ENCODE measurements at places on chromosomes 4 and X.

DNA sequence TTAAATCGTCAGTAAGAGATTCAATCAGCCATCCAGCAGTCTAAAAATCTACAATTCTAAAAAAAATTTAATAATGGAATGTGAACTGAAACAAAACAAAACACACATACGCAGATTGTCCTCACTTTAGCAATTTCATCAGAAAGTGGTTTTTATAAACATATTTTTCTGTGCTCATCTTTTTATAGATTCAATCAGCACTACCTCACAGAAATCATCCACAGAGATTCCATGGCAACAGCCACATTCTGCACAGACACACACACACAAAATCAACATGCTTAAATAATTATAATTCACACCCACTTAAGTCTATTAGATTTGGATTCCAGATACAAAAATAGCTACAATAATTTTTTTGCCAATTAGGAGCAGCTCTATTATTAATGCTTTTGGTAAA, 149.0 kb upstream of the KCNIP4 start:
- DNase-seq: no peak

- no peak for DNase-seq
These were observed 202.7 kb downstream of the NR3C2 start for GRCh38 chr4:148239494-148239985.

DNA sequence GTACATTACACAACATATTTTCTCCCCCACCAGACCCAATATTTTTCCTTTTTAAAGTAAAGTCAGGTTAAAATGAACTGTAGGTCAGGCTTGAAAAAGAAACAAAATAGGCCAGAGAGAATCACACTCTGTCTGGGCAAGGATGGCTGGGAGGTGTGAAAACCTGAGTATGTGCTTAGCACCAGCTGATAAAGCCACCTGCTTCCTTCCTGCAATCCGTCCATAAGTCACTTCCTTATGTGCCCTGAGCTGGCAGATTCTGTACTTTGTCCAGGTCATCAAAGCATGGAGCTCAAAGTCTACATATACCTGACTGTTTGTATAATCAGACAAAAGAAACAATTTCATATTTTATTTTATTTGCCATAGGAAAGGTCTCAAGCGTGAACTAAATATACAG, 37.7 kb downstream of the ANTXR2 start:
- DNase-seq: no peak

DNA sequence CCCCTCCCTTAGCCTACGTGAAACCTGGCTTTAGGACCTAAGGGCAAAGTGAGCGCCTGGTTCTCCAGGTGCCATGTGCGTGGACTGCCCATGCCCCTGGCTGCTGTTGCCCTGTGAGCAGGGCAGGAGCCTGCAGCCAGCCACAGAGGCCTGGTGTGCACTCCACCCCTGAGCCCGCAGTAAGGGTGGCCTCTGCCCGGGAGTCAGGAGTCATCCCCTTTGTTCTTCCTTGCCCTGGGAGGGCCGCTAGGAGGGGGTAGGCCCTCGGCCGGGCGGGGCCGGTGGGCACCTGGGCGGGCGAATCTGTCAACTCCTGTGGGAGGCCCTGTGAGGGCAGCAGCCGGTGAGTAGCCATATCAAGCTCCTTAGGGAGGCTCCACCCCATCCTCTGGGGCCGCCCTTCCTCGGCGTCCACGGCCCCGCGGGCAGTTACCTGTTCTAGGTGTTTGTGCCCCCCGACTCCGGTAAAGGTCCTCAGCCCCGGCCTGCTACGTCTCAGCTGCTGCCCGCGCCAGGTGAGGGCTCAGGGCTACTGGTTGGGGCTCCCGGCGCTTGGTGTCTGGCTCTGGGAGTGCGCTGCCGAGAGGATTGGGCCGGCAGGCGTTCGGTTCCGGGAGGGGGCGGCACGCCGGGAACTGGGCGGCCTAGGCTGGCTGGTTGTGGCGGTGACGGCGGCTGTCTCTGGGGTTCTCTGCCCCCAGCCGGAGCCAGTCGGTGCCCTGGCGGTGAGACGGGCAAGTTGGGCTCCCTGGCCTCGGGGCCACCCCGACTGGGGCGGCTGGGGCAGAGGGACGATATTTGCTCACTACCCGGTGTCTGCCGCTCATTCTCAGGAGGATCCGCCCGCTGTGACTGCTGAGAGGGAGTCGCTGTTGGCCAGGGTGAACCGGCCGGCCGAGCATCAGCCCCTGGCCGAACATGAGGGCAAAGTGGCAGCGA, 1060.2 kb downstream of the TECRL start:
- no peak for DNase-seq

DNA sequence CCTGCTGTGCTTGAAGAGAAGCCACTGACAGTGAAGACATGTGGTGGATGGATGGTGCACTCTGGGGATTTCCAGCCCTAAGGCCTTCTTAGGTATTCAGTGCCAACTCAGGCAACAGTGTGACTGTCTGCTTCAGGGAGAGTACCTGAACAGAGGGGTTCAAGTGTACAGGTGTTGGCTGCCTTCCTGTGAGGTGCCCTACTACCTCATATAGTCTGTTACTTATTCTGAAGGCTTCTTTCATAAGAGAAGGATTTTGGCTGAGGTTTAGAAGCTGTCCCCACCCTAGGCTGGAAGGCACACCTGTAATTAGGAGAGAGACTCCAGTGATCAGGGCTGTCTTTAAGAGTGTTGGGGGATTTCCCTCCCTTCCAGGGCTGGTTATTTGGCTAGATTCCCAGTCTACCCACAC, 1.8 kb downstream of the FTHL17 start:
- peak; percentile 7 for DNase-seq

DNA sequence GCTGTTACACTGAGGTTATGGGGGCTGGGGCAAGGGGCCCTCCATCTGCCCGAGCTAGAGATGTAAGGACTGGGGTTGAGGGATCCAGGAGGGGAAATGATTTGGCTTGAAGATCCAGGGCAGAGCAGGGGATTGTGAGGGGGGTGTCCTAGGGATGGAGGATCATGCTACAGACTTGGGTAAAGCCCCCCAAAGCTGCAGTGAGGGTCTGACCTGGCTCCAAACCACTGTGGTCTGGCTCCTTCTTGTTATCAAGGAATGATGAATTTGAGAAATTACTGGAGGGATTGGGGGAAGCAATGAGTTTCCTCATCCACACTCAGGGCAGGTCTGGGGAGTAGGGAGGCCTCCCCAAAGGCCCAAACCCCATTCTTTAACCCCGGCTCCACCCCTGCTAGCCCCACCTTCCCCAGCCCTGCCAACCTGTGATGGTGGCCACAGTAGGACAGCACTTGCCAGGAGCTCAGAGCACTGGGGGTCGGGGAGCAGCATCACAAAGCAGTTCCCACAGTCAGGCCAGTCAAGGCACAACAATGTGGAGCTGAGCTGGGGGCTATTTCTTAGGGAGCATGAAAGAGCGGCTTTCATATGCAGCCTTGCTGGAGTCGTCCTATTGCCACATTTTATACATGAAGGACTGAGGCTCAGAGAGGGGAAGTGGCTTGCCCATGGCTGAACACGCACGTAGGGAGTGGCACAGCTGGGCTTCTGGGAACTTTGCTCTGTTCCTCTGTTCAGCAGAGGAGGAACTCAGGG, 165.5 kb downstream of the EFNB1 start:
- no peak for DNase-seq

DNA sequence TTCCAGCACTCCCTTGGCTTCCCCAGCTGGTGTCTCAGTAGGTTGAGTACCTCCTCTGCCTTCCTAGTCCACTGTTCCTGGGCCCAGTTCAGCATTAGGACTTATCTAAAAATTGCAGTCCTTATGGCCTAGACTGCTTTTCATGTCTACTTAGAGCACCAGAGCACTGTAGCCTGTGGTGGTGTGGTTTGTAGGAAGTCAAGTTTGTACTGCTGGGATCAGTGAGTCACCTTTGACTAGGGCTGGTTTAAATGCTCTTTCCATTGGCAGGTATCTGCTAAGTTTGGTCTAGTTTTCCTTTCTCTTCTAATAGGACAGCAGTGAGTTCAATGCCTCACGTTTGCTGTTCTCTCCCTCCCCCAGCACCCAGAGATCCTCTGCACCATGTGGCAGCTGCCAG, 233.6 kb upstream of the WDFY3 start:
- DNase-seq: no peak

GRCh38 chr4:5980436-5981155, 37.6 kb downstream of the C4orf50 start:
- DNase-seq: no peak

- peak; percentile 53 for DNase-seq
These were observed 413.8 kb downstream of the FAT4 start for GRCh38 chr4:125728568-125728967.

- no peak for DNase-seq
These were observed at the start of gene CYTL1 for GRCh38 chr4:5019274-5019673. Gene CYTL1, minus strand, starts transcription at chr4:5019458. Its CDS starts 13 bp downstream, at chr4:5019445.

- no peak for DNase-seq
These were observed 69.8 kb downstream of the GPAT3 start for GRCh38 chr4:83605744-83606172.

DNA sequence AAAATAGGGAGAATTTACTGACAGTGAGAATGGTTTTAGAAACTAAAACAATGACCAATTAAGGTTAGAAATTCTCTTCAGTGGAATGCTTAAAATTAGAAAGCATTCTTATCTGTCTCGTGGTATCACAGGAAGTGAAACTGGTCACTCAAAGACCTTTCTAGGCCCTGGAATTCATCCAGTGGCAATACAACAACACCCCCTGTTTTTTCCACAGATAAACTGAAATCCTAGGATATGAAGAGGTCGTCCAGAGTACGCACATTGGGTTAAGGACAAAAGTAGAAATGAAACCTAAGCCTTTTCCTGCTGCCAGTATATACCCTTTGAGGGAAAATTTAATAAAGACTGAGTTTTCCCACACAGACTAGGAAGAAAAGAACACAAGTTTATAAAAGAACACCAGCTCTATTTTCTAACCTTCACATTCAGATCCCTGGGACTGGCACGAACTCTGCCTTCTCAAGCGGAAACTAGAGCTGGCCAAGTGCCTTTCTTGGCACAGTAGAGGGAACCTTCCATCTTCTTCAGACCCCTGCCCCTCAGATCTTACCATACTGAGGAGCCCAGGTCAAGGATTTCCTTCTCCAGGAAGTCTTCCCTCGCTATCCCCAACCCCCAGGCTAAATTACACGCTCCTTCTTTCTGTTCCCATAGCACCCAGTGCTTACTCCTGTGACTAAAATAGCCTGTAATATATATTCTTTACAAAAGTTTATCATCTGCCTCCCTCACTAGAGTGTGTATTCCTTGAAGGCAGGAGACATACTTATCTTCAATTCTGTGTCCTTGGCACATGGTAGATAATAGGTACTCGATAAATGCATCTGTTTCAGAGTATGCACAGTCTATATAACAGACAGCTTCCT, 16.9 kb downstream of the LHFPL1 start:
- DNase-seq: no peak

GRCh38 chr4:47427935-47428334, 35.6 kb downstream of the COMMD8 start:
- peak; percentile 64 for DNase-seq

DNA sequence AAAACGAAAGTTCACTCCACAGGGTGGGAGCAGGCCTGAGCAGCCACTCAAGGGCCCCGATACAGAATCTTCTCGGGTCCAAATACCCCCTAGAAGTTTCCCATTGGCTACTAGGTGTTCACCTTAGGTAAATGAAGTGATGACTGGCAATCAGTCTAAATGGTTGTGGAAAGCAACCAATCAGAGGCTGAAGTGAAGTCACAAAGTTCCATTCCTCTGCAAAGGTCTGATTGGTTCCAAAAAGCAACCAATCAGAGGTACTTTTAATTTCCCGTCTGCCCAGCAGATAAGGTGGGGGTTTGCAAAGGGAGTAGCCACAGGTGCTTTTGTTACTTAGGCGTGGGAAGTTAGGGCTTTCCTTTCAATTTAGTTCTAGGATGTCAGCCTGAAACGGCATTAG, 58.2 kb upstream of the NKAP start:
- no peak for DNase-seq

DNA sequence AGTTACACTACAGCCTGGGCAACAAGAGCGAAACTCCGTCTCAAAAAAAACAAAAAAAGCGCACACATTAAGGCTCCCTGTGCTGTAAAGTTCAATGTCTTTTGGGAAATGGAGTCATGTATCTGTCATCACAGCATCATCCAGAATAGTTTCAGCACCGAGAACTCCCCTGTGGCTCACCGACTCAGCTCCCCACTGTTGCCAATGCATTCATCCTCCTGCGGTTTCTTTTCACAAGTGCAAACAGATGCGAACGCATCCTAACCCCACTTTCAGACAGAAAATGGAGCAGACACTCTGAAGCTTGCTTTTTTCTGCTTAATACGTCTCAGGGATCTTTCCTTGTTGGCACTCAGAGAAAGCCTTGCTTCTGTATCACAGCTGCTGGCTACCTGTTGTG, 13.8 kb upstream of the SH3TC1 start:
- DNase-seq: peak; percentile 77

DNA sequence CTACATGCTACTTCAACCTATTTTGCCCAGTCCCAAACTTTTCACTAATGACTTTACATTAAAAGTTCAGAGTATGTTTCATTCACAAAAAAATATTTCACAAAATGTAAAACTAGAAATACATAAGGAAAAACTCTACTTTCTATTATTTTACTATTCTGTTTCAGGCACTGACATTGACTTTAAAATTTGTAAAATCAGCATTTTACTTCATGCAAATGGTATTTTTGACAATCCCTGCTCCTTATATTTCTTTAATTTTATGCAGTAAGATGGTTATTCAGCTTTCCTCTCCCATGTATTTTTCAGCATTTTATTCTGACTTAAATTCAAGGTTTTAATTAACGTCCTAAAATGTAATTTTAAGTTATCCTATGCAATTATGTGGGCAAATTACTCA, 178.5 kb downstream of the COL25A1 start:
- no peak for DNase-seq

GRCh38 chr4:3176367-3177229, 72.4 kb upstream of the MSANTD1 start:
- DNase-seq: no peak

DNA sequence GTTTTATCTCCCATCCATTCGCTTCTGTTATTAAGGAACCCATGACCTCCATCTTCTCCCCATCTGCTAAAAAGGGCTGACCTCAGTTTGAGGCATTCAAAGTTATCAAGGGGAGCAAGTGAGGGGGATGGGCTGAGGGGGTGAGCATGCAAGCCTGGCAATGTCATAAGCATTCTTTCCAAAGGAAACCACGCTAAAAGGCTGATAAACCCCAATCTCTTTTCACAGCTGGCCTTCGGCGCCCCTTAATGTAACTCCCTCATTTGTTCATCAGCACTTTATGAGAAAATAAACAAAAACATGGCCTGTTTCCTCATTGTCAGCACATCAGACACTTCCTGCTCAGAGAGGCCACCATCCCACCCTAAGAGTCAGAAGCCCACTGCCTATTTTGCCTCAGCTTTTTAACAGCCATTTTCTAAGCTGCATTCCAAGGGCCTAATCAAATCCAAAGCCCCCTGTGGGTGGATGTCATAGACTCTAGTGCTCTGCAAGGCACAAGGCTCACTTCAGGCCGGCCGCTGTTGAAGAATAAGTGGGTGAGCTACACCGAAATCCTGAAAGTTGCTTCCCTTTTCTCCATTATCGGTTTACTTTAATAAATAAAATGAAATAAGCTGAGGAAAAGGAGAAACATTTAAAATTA, 92.0 kb upstream of the SRD5A3 start:
- DNase-seq: no peak

- no peak for DNase-seq
These were observed 26.9 kb downstream of the UTP14A start for GRCh38 chrX:129932821-129933321.

GRCh38 chr4:119525771-119526712, 102.6 kb downstream of the PDE5A start:
- peak; percentile 10 for DNase-seq

Data from A172 (cell line).